ENCODE measurements at places on chromosomes 3 and 15.

DNA sequence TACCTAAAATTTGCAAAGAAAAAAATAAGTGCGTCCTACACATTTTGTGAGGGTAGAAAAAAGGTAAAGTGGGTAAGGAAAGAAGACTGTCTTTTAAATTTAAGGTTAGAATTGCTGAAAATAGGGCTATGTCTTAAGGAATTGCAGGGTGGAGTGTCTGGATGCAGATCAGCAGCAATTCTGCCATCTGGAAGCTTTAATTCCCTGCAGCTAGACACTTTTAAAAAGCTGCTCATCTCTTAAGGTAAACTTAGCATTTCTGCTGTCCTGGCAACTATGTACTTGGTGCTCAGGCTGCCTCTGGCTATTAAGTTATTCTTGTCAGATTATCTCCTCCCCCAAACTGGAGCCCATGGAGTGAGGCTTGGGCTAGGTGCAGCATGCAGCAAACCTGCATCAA lies 420.2 kb downstream of the SI start:
- no peak for DNase-seq

DNA sequence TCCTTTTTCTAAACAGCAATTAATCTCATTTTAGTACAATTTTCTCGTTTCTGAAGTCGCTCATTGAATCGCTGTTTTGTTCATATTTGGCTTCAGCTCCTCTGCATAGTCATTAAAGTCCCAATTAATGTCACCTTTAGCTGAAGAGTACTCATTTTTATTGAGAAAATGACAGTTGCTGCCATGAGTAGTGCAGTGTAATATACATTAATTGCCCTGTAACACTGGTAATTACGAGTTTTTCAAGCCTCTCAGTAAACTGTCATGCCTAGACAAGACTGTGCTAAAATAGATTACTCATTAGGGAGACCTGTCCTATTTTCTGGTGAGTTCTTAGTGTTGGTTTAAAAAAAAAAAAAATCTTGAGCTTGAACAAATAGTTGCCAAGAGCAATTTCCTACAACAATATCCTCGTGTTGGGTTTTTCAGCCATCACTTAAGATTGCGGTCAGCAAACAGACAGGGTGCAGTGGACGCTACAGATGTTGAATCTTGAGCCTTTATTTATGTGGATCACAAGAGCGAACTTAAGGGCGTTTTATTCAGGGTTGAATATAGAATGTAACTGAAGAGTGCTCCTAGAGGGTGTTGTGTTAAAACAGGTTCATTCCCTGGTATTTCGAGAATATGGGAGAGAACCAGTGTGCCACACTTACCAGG lies 176.0 kb downstream of the CDIN1 start:
- DNase-seq = no peak

DNA sequence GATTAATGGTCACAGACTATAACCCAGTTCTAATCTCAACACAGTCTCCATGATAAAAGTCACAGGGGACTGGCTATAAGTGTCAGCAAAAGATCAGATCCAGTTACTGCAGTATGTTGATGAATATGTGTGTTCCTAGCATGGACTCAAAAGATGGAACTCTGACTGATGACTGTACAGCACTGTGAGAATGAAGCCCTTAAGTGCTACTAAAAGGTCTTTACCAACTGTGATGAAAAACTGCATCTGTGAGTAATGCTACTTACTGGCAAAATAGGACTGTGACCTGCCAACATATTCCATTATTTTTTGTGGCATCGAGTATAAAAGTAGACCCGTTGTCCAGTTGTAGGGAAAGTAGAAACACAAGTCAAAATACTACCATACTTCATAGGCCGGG lies 284.2 kb downstream of the ROBO2 start:
- DNase-seq = no peak

DNA sequence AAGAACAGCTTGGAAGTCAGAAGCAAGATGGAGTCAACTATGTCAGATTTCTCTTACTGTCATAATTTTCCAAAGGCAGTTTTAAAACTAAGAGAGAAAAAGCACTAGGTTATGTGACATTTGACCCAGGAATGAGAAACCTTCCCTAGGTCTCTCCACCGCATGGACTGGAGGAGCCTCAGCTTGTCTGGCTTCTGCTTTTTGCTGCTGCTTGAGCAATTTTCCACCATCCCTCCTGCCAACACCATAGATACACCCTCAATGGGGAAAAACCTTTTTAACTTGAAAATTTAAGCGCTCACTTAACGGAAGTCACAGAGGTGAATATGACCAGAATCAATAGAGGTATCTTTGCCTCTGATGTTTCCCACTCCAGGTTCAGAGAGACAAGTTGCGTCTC lies 17.8 kb upstream of the IREB2 start:
- DNase-seq = no peak

DNA sequence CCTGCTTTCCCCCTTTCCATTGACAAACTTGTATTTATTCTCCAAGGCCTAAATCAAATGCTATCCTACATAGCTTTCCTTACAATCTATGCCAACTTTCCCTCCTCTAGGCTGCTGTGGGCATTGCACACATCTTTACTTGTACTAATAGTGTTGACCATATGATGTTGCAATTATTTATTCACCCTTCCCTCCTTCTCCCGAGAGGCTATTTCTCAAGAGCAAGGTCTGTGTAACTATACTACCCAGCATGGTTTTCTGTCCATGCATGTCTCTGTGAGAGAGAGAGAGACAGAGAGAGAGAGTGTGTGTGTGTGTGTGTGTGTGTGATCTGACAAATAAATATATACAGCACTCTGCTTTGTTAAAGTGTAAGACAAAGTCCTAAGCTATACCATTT lies 63.8 kb downstream of the GTPBP8 start:
- no peak for DNase-seq

DNA sequence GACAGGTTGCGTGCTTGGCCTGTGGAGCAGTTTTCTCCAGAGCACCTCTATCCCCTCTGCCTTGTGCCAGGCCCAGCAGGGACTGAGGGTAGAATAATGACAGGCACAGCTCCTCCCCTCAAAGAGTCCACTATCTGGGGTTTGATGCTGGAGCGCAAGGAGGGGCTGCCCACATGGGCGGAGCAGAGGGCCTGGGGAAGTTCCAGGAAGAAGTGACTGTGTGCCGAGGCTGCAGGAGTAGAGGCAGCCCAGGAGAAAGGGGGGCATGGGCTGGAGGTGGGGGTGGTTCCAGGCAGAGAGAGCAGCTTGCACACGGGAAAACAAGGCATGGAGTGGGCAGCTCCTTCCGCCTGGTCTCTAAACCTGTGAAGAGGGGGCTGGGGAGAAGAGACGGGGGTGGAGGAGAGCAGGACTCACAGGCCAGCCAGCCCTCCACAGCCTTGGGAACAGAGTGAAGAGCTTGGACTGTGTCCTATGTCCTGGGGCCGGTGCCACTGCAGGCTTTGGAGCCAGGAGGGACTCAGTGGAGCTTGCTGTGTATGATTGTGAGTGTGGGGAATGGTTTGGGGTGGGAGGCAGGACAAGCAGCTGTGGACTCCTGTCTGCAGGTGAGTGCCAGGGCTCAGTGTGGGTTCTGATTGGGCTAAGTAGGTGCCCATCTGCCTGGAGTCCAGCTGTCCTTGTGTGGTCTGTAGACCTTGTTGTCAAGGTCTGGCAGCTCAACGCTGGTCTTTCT lies 48.1 kb downstream of the APBA2 start:
- no peak for DNase-seq

DNA sequence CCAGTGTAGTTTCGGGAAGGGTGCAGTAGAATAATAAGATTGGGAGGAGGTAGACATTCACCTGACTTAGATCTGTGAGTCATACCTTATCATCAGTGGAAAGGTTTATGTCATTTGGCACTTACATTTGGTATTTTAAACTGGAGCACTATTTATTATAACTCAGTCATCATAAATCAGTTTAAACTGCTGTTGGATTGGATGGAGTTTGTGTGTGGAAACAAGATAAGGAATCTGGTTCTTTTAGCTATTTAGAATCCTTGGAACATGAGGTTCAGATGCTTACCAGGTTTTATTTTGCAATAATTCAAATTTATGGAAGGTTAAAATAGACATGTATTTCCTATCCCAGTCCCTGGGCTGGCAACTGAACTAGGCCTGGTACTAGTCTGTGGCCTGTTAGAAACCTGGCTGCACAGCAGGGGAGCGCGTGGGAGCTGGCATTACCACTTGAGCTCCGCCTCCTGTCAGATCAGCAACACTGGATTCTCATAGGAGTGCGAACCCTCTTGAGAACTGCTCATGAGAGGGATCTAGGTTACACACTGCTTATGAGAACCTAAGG lies 34.5 kb downstream of the ZFAND6 start:
- DNase-seq = no peak

DNA sequence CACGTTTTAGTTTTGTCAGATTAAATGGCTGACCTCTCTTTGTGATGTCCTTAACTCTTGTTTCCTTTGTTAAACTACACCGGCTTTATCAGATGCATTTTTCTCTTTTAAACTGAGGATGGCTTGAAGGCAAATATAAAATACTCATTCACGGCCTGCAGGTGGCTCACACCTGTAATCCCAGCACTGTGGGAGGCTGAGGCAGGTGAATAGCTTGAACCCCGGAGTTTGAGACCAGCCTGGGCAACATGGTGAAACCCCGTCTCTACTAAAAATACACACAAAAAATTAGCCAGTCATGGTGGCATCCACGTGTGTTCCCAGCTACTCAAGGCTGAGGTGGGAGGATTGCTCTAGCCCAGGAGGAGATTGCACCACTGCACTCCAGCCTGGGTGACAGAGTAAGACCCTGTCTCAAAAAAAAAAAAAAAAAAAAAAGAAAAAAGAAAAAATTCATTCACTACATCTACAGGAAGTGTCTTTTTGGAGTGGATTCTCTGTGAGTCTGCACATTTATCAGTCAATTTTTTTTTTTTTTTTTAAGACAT lies 34.7 kb upstream of the SACM1L start:
- no peak for DNase-seq

- DNase-seq = no peak
Measured at GRCh38 chr15:33114374-33114717, 80.2 kb downstream of the FMN1 start.

DNA sequence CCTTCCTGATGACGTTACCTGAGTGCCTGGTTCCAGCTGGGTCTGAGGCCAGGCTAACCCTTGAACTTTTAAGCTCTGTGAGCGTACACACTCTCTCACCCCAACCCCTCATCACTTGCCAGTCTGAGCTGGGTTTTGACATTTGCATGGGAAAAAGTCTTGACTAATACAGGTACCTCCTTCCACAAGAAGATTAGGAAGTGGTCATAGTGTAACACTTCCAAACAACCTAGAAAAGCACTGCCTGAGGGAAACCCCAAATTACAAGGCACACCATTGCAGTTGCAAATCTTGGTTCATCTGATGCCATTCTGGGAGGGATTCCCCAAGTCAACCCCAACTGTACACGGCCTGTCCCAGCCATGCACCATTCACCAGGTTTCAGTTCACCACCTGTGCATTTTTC lies 499.8 kb downstream of the FOXP1 start:
- no peak for DNase-seq

- DNase-seq = no peak
Measured at GRCh38 chr15:85748729-85749128, 46.0 kb downstream of the KLHL25 start.

DNA sequence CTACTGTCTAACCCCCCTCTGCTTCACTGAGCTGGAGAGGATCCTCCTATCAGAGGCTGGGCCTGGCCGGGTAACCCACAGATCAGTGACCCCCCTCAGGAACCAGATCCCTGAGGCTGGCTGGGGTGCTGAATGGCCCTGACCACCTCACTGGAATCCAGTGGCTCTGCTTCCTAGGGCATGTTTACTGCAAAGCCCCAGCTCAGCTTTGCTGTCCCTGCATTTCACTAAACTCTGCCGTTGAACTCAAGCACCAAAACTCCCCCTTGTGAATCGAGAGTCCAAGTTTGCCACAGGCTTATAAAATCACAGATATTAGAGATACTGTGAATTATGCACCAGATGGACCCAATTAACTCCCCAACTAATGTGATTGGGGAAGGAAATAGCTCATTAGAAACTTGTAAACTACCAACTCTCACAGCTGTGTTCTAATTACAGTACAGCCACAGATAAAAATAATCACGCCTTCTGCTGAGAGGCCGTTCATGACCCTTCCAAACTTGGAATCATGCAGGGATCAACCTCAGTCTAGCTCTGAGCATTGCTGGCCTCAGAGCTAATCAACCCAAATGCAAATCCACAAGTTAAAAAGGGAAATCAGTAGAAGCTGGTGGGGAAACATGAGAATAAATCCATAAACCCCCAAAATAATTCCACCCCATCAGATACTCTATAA lies 47.0 kb downstream of the OCA2 start:
- no peak for DNase-seq

GRCh38 chr3:6989608-6990291 lies 128.8 kb downstream of the GRM7 start:
- DNase-seq = no peak

DNA sequence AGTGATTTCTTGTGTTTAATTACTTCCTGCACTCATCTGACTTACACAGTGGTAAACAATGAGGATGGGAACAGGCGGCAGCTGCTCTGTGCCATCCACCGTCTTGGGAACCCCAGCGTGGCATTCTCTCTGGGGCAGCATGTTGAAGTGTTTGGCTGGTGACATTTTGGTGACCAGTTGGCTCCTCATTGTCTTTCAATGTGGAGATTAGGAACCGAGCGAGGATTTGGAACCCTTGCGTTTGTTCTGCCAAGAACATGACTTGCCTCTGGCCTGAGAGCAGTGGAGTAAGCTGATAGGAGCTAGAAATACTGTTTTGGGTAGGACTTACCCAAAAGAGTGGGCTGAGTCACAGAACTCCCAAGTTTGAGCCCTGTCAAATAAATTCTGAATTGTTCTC lies 88.8 kb downstream of the IGF1R start:
- DNase-seq = no peak

- DNase-seq = no peak
Measured at GRCh38 chr3:86221601-86222000, 769.3 kb downstream of the VGLL3 start.

- DNase-seq = no peak
Measured at GRCh38 chr15:89735773-89736172, 15.3 kb downstream of the MESP1 start.

DNA sequence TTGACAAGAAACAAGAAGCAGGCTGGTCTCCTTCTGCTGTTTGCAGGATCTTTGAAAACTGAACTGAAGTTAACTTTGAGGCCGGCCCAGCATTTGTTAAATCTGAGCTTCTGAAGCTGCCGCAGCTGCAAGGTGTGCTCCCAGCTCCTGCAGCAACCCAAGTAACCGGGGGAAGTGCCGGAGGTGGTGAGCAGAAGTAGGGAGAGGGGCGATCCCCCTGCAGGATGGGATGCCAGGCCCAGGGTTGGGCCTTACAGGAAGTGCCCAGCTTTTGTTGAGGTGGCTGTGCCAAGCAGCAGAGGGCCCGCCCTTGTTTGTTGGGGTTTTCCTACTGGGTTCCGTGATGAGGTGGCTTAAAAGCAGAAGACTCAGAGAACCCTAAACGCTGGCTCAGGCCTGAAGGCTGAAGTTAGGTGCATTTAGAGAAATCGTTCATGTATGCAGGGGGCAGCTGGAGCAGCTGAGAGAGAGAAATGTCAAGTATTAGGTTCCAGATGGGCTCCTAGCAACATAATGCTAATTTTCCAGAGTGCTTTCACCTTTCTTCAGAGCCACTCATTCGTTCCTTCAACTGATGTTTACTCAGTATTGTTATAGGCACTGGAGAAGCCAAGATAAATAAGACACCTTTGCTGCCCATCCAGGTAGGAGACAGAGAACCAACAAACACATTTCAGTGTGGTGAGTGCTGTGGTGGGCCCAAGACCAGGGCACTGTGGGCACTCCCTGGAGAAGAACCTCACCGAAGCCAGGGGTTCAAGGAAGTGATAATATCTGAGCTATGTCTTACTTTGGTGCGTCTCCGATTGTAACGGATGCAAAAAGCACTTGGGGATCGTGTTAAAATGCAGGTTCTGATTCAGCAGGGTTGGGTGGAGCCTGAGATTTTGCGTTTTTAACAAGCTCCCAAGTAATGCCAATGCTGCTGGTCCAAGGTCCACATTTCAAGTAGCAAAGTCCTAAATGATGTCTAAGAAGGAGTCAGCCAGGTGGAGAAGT lies 42.2 kb upstream of the PLCL2 start:
- DNase-seq = peak; percentile 12
